Left renal pelvis (tissue), 4 donors: ENCODE measurements at places on chromosomes 12 and 14. TPM values are rescaled to one million over a fixed set of nuclear protein-coding genes. Genes with fewer than 3 reads are reported as not detected.

Gene PTPRR
- 0.36 TPM for polyA plus RNA-seq

Gene ASB2
- 0.10 TPM for polyA plus RNA-seq

GRCh38 chr12:1579651-1580435, 14.5 kb downstream of the FBXL14 start:
- DNase-seq = no peak

DNA sequence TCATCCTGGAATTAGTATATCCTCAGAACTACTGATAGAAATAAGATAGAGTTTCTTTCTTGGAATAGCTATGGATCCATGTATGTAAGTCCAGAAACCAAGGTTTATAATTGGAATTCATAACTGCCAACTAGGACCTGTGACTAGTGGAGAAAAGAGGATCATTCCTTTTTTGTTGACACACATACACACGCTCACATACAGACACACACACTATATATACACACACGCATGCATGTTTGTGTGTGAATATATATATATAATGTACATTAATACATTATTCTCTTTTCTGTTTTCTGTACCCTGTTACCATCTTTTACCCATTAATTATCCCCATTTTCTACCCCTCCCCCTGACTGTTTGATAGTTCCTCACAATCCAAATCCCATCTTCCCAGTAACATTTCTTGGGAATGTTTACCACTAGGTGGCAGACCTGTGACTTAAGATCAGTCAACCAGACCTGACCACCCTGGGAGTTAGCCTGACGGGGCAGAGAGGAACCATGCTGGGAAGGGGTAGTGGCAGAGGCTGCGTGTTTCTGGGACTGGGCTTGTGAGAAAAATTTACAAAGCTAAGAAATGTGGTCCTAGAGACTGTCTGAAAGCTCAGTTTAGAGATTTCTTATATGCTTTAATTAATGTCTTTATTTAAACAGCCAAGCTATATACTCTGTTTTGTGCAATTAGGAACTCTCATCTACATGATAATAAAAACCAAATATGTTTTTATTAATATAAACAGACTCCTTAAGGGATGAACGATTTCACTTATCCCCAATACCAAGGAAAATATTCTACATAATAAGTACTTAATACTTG, 308.0 kb downstream of the PPFIA2 start:
- DNase-seq = peak; percentile 53
